ENCODE measurements at places on chromosomes 7 and 10.

DNA sequence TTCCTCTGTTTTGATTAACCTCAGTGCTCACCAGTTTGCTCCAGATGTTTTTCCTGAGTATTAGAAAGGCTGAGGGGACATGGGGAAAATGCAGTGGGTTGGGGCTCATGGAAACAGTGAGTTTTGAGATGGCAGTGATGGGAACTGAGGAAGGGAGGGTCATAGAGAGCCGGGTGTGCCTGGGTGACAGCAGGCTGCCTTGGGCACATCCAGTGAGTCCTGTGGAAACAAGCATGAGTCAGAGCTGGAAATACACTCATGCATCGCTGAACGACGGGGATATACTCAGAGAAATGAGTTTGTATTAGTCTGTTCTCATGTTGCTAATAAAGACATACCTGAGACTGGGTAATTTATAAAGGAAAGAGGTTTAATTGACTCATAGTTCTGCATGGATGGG, 202.2 kb downstream of the TMEM178B start:
- DNase-seq: no peak

DNA sequence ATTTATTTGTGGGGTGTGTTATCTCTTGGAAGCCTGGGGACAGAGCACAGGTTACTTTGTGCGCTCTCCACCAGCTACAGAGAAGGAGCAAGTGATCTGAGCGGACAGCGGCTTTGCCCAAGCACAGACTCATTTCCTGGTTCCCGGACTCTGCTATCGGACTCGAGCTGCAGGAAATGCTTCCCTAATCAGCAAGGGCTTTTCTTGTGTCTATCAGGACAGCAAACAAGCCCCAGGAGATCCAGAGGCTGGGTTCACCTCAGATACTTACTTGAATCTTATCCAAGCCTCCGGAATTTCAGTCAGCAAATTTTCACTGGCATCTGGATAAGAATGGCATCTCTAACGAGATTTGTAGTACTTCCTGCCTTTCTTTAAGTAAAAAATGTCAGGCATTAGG, 27.8 kb downstream of the MRC1 start:
- DNase-seq: no peak

DNA sequence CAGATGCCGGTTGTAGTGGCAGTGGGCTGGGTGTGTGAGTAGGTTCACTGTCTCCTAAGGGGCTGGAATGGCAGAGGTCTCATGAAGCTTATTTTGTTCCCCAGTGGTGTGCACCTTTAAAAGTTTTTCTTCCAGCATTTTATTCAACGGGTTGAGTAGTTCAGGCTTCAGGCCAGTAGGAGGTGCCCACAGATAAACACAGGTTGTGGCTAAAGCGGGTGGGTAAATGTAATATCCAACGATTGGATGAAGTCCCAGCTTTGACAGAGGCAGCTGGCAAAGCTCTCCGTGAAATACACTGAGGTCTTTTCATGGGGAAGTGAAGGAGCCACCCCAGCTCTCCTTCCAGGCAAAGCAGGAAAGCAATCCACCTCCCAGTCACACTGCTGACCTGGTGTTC, 339.8 kb upstream of the LRRTM3 start:
- no peak for DNase-seq

DNA sequence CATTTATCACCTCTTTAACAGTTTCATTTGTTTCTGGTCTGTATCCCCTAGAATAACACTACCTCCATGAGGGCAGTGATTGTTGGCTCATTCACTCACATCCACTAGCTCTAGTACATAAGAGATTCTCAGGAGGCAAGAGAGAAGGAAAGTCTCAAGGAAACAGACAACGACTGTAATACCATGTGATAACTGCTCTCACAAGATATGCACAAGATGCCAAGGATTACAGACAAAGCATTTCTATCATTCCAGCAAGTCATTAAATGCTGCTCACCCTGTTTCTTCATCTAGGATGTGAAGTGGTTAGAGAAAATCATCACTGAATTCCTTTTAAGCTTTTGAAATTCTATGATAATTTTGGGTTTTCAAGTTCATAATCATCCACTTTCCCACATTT, 115.3 kb downstream of the HIBADH start:
- no peak for DNase-seq

DNA sequence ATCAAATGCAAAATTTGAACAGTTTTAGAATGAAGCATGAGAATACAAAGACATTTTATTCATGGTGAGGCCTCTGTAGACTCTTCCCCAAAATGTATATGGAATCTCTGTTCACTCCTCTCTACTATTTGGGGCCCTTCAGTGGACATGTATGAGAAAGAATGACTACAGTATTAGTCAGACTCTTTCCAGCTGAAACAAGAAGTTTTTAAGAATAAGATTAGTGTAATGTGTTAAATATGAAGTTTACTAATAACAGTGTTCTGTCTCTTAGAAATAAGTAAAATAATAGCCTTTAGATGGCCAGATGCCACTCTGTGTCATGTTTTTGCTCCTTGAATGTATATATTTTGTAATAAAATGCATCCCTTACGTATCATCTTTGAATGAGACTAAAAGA, 585.6 kb downstream of the SUGCT start:
- DNase-seq: no peak

GRCh38 chr7:94679358-94679757, 23.4 kb upstream of the SGCE start:
- DNase-seq: no peak

- DNase-seq: no peak
Measured at GRCh38 chr10:119302591-119303253, 95.4 kb downstream of the GRK5 start.

GRCh38 chr10:125661941-125662515, 20.9 kb downstream of the TEX36 start:
- no peak for DNase-seq

Data from GM12864 (cell line).